ENCODE measurements at places on chromosomes 11 and 22.
A peak's percentile ranks its signal among the peaks of the same experiment; 100 is the strongest.

- DNase-seq: no peak
Observed at GRCh38 chr11:73729594-73730206, 31.2 kb downstream of the RAB6A start.

DNA sequence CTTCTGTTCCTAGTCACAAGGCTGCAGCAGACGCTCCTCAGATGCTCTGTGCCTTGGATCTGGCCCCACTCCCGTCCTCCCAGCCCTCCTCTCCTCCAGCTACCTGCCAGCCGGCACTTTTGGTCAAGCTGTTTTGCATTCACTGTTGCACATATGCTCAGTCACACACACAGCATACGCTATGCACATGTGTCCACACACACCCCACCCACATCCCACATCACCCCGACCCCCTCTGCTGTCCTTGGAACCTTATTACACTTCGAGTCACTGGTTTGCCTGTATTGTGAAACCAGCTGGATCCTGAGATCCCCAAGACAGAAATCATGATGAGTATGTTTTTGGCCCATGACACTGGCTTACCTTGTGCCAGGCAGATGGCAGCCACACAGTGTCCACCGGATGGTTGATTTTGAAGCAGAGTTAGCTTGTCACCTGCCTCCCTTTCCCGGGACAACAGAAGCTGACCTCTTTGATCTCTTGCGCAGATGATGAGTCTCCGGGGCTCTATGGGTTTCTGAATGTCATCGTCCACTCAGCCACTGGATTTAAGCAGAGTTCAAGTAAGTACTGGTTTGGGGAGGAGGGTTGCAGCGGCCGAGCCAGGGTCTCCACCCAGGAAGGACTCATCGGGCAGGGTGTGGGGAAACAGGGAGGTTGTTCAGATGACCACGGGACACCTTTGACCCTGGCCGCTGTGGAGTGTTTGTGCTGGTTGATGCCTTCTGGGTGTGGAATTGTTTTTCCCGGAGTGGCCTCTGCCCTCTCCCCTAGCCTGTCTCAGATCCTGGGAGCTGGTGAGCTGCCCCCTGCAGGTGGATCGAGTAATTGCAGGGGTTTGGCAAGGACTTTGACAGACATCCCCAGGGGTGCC is 109.8 kb downstream of the BCR start:
- peak; percentile 76 for DNase-seq

- peak; percentile 63 for DNase-seq
Observed at GRCh38 chr11:125348674-125349309, 147.3 kb downstream of the FEZ1 start.

GRCh38 chr11:120186774-120187591 is 23.8 kb upstream of the OAF start:
- DNase-seq: peak; percentile 32

- DNase-seq: peak; percentile 71
Observed at GRCh38 chr11:64268893-64269539, 15.4 kb downstream of the BAD start.

GRCh38 chr22:49786976-49787706 is 40.5 kb downstream of the BRD1 start:
- DNase-seq: no peak

- no peak for DNase-seq
Observed at GRCh38 chr11:17405232-17406005, 17.0 kb upstream of the KCNJ11 start.

DNA sequence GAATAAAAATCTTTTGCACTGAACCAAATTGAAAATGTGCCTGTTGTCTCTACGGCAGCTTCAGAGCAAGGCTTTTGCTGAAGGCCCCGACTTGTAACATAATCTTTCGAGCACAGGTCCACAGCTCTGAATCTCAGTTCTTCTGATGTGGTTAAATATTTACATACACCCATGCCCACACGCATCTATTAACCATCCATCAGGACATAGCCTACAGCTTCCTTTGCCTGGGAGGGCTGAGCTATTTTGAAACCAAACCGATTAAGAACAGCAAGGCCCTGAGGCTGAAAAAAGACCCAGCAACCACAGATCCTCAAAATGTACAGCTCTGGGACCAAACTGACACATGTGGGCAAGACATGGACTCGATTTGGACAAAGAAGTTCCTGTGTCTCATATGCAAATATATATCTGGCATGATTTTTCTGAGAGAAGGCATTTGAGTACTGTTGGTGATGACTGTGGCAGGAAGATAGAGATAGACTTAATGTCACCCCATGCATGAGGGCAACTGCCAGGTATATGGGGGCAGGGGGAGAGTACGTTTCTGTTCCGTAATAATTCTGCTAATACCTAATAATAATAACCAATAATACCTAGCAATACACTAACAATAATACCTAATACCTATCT is 322.7 kb upstream of the PLET1 start:
- no peak for DNase-seq

DNA sequence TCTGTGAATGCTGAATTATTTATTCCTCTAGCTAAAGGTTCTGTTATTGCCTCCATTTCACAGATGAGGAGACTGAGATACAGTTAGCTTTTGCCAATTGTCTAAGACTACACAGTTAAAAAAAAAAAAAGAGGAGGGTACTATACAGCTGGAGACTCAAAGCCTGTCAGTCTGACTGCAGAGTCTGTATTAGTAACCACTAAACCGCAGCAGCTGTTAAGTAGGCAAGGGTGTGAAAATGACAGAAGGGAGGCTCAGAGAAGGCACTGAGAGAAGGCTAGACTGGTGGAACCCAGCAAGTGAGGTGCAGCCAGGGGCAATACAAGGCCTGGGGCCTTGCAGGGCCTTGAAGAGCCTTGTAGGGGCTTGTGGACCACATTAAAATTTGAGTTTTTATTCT is 181.2 kb downstream of the CSNK2A3 start:
- DNase-seq: peak; percentile 28
